ENCODE measurements at places on chromosomes 2 and 18.

DNA sequence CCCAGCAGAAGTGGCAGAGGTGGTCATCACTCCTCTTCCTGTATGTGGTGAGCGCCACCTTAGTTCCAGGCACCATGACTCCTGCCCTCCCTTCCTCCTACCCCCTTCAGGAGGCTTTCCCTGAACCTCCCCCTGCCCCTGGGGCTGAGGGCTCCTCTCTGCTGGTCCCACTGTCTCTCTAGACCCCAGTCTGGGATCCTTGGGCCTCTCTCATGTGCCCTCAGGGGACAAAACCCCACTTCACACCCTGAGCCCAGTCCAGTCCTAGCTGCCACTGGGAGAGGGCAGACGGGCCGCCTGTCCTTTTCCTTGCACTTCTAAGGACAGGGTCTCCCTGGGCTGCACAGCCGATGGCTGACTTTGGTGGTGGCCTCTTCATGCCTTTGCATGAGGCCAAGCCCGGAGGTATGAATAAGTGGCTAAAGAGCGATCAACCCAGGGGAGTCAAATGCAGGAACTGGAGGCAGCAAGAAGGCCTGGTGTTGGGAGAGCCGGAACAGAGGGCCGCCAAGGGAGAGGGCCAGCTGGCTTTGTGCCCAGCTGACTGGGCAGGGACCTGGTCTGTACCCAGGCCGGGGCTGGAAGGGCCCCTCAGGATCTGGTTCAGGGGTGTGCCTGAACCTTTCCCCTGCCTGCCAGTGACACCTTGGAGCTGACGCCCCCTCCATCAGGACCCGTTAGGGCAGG lies 29.5 kb downstream of the GLI2 start:
- no peak for DNase-seq

- DNase-seq: no peak
Observed at GRCh38 chr2:221216636-221217035, 355.5 kb downstream of the EPHA4 start.

DNA sequence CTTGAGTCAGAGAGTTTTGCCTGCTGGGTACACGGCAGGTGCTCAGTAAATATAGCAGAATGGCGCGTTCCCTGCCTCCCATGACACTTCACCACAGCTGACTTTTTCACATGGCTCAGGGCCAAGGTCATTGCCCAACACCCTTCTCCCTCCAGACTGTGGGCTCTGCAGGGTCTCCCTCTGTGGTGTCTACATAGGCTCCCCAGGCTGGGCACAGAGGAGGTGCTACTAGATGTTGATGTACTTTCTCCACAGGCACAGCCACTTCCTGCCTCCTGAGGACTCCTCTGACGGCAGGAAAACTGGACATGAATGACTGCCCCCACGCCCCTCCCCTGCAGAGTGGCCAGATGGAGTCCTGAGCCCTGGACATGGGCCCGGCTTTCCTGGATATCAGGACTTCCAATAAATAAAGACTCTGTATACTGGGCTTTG lies 4.2 kb downstream of the CHCHD5 start:
- DNase-seq: no peak

GRCh38 chr2:36530178-36530982 lies 67.6 kb downstream of the FEZ2 start:
- no peak for DNase-seq

GRCh38 chr2:174552880-174553279 lies 44.7 kb downstream of the WIPF1 start:
- DNase-seq: no peak

GRCh38 chr2:11234309-11234708 lies 79.0 kb downstream of the SLC66A3 start:
- no peak for DNase-seq

DNA sequence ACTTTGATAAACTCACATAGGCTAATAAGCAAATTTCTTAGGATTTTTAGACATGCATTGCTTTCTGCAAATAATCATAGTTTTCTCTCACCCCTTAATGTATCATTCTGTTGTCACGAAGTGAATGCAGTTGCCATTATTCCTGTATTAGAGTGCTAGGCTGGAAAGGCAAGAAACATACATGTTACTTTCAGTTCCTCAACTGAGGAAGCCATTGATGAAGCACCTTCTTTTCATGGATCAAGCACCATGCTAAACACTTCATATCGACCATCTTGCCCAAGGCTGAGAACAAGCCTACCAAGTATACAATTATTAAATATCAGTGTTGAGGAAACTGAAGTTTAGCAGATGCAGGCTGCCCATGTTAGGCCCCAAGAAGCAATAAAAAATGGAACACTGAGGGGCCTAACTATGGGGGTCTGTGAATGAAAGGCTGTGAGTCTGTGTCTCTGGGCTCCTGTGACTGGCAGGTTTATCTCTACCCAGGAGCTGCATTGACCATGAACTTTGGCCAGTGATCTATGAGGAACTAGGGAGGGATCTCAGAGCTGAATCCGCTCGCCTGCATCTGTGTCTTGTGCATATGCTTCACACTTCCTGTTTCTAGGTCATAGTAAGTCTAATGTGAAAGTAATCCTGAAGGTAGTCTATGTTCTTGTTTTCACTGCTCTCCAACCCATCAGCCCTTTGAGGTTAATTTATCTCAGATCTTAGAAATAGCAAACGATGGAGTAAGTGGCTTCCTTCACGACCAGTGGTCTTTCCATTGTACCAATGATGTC lies 16.0 kb upstream of the TSPYL6 start:
- no peak for DNase-seq

- no peak for DNase-seq
Observed at GRCh38 chr18:2855560-2856350, 8.9 kb downstream of the EMILIN2 start.

DNA sequence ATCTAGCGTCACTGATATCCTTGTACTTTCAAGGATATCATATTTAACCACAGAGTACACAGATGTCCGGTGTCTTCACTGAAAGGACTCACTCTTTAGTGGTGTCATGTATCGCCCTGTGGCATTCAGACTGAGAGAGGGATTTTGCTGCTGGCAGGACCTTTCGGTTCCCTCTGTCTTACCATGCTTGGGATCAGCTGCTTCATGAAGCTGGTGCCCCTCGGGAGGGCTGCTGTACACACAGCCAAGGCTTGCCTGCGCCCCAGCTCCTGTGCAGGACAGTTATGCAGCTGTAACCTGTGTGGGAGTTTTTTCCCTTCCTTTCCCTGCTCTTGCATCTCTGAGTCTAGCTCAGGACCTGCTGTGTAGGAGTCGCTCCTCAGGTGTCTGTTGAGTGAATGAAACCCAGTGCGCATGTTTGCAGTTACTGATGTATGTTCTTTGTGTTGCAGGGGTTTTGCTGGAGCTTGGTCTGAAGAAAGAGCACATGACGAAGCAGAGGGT lies 64.4 kb downstream of the GREB1 start:
- no peak for DNase-seq

- DNase-seq: peak; percentile 84
Observed at GRCh38 chr2:46377101-46377581, 79.9 kb downstream of the EPAS1 start.

DNA sequence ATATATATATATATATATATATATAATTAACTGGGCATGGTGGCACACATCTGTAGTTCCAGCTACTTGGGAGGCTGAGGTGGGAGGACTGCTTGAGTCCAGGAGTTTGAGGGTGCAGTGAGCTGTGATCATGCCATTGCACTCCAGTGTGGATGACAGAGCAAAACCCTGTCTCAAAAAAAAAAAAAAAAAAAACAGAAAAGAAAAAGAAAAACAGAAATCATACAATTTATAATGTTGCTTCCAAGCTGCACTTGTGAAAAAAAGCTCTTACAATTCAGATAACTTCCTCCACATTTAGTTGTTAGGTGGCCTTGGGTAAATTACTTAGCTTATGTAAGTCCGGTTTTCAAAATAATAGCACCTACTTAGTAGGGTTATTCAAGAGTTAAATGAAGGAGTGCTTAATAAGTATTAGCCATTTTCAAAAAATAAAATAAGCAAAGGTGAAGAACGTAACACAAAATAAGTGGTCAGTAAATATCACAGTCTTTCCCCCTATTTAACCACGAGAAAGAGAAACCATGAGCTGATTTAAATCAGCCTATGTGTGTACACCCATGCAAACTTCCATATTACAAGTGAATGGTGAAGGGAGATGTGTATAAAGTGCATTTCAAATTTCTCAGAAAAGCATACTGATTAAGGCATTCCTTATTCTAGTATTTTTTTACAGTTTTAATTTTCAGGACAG lies 2.3 kb downstream of the WIPF1 start:
- no peak for DNase-seq

- no peak for DNase-seq
Observed at GRCh38 chr2:3262437-3263388, 114.9 kb downstream of the EIPR1 start.

GRCh38 chr2:48397846-48398245 lies 132.1 kb upstream of the STON1 start:
- DNase-seq: no peak

GRCh38 chr2:67453310-67453709 lies 56.2 kb downstream of the ETAA1 start:
- DNase-seq: no peak

GRCh38 chr18:36638224-36638623 lies 190.6 kb downstream of the TPGS2 start:
- DNase-seq: no peak

DNA sequence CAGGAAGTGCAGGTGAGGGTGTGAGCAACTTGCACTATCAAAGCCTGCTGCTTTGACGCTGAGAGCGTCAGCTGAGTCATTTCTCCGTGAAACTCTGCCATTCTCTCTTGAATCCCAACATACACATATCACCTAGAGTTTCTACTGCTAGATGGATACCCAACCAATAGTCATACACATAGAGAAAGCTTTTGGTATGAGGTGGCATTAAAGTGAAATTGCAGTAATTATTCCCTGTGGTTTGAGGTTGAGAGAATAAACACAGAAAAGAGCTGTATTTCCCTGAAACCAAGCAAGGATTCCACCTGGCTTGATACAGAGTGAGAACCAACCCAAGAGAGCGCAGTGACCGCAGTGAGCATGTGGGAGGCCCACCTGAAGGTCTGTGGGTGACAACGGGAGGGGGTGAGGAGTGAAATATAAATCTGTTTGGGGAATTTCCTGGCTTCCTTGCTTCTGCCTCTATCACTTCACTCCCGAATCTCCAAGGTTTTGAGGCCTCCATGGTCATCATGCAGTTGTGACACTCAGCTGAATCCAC lies 28.8 kb upstream of the TMEM18 start:
- DNase-seq: no peak

DNA sequence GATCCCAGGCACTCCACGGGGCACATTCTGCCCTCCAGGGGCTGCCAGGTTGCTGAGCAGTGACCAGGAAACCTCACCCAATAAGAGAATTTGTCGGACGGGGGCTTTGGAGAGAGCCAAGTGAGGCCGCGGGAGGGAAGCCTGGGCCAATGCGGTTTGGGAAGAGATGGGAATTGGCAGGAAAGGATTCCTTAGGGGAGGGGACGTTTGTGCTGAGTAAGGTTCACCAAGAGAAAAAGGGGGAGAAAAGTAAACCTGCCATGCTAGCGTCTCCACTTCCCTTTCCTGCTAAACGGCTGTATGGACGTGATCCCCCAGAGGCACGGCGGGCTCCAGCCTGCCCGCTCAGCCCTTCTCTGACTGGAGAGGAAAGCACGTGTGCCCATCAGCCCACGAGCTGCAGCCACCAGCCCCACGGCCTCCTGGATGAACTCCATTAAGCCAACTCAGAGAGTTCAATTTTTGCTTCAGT lies 194.4 kb upstream of the ID2 start:
- DNase-seq: no peak

- DNase-seq: no peak
Observed at GRCh38 chr2:31269087-31269486, 35.1 kb downstream of the EHD3 start.

GRCh38 chr2:39778775-39779340 lies at the start of gene THUMPD2:
Gene THUMPD2 (minus strand): TSS chr2:39779258. CDS start chr2:39779239, 19 bp downstream.
- peak; percentile 90 for DNase-seq

DNA sequence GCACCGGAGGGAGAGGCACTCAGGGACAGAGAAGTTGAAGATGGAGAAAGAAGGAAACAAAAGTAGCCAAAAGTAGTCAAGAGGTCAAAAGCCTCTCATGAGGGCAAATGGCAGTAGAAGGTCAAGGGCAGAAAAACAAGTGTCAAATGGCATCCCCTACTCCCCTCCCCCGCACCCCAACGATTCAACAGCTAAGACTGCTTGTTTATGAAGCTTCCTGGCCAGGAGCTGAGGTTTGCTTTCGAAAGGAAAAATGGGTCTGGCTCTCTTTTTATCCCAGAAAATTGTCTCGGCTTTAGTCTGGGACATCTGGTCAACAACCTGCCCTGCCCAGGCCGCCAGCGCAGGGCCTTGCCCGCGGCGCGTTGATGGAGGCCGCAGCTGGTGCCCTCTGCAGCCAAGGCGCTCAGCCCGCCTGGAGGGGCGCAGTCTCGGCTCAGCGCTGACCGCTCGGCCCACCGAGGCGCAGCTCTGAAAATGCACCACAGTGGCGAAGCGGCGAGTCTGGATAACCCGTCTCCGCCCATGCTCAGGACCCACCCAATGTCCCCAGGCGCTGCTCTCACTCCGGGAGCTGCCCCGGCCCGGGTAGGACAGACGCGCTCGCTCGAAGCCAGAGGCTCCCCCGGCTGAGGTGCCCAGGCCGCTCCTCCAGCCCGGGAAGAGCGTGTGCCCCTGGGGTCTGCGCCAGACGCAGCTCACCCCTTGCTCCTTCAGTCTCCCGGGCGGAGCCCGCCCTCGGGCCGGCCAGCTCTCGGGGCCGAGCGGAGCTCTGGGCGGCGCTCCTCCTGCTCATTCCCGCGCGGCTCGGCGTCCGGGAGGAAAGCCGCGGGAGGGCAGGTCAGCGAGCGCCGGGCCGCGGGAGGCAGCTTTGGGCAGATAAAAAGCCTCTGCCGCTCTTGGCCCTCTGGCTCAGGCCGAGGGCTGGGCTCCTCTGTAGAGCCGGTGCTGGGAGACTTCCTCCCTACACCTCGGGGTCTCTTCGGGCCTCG lies 1.8 kb upstream of the TBR1 start:
- DNase-seq: peak; percentile 60

DNA sequence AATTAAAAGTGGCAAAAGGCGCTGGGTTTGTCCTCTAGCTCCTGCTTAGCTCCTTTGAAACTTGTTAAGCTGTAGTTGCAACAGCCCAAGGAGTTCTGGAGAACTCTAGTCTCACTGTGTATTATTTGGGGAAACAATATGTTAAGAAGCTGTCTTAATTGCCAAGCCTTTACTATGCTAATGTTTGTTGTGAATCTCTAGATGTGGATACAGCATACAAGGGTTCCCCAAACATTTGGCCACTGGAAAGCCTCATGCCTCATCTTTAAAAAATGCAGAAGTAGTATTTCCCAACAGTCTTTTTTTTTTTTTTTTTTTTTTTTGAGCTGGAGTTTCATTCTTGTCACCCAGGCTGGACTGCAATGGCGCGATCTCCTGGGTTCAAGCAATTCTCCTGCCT lies 236.7 kb downstream of the PRKCE start:
- DNase-seq: no peak

DNA sequence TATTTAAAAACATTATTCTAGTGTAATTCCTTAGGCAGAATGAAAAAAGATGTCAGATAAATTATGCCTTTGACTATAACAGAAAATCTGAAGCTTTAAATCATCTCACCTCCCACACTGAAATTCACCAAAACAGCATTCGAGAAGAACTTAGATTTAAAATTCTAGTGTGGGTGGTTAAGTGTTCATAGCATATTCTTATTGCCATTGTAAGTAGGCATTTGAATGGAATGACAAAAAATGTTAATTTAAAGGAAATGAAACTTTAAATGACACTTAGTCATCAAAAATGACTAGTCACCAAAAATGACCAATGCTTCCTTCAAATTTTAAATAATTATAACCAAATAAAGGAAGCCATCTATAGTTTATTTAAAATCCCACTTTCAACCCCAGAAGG lies 7.0 kb upstream of the ZNF407 start:
- no peak for DNase-seq

GRCh38 chr18:13374468-13375301 lies 156.1 kb downstream of the LDLRAD4 start:
- peak; percentile 30 for DNase-seq

GRCh38 chr18:24543795-24544498 lies 83.5 kb downstream of the HRH4 start:
- DNase-seq: peak; percentile 69

Data from D341Med (cell line).